Activated CD8-positive, alpha-beta T cell treated with anti-CD3 and anti-CD28 coated beads for 36 hours (primary cell): ENCODE measurements at places on chromosomes 16 and 17. TPM values are rescaled to one million over a fixed set of nuclear protein-coding genes. Genes with fewer than 3 reads are reported as not detected.

DNA sequence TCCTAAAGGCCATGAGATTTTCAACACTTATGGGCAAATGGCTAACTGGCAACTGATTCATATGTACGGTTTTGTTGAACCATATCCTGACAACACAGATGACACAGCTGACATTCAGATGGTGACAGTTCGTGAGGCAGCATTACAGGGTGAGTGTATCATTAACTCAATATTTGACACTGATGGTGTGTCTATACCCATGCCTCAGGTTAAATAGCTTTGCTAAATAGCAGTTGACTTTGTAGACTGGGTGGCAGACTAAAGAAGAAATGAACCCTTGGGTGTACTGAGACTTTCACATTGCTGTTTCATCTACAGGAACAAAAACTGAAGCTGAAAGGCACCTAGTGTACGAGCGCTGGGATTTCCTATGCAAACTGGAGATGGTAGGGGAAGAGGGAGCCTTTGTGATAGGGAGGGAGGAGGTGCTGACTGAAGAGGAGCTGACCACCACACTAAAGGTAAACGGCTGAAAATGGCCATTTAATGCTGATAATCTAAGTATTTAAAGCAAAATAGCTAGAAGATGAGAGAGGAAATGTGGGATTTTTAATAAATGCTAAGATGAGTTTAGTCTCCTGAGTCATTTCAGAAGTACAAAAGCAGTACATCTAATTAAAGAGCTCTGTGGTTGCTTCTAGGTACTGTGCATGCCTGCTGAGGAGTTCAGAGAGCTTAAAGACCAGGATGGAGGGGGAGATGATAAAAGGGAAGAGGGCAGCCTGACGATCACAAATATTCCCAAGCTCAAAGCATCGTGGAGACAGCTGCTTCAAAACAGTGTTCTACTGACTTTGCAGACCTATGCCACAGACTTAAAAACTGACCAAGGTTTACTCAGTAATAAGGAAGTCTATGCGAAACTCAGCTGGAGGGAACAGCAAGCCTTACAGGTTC lies 3.0 kb downstream of the SETD6 start:
- peaks cover 30% of the 10 kb centered on the region for H3K4me1 ChIP-seq
- peaks cover 52% of the 10 kb centered on the region for H3K36me3 ChIP-seq
- DNase-seq, result no peak

- peaks cover 23% of the 10 kb centered on the region for H3K4me1 ChIP-seq
- peak overlapping the region; percentile 94 for H3K27ac ChIP-seq
- no peaks in the 10 kb centered on the region for H3K36me3 ChIP-seq
- H3K4me3 ChIP-seq, result no peak overlapping the region
- peak; percentile 100 for DNase-seq
These were observed 2.7 kb downstream of the CETP start for GRCh38 chr16:56964243-56965148.

DNA sequence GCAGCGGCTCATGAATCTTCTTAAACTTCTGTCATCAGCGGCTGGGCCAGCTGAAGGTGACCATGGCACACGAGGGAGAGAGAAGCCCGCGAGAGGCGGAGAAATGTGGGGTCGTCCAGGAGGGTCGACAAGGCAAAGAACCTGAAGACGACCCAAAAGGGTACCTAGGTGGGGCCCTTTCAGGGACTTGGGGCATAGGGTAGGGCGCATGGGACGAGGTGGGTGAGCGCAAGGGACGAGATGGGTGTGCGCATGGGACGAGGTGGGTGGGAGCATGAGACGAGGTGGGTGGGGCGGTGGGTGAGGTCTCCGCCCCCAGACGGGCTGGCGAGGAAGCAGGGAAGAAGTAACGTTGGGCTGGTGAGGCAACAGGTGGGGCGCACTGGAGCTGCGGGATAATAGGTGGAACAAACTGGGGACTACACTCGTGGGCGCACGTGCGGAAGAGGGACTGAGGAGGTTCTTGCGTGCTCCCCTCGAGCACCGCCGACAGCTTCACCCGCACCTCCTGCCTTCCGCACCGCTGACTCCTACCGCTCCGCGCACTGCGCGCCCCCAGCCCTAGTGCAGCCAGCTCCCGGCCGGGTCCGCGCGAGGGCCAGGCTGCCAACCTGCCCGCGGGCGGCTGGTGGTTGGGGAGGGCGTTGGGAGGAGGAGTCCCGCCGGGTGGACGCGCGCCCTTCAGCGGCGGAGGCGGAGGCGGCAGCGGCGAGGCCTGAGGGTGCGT lies 23.2 kb upstream of the CRYM start:
- no peak overlapping the region for H3K27ac ChIP-seq
- H3K4me1 ChIP-seq, result peaks cover 14% of the 10 kb centered on the region
- peaks cover 44% of the 10 kb centered on the region for H3K27me3 ChIP-seq
- no peaks in the 10 kb centered on the region for H3K36me3 ChIP-seq
- H3K4me3 ChIP-seq, result peak overlapping the region; percentile 79

DNA sequence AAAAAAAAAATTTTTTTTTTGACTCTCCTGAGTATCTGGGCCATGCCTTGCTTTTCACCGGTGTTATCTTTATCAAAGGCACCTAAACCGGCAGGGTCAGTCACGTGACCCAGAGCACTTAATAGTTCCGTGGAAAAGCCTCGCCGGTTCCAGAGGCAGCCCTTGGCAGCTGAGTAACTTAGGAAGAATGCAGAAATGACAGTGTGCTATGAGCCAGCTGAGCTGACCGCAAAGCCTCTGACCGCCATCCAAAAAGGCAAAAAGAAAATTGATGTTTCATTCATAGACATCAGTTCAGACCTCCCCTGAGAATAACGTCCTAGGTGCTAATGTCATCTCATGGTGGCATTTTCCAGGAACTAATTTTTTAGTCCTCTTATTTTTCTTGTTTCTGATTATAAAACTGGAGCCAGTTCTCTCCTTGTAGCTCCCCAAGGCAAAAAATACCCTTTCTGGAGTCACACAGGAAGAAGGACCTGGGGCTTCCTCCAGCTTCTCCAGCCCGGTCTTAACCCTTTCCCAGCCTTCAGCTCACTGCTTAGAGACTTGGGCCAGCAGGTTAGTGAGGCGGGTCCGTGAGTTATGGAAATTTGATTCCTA lies 122.6 kb downstream of the SOCS1 start:
- peaks cover 58% of the 10 kb centered on the region for H3K4me1 ChIP-seq
- peaks cover 26% of the 10 kb centered on the region for H3K36me3 ChIP-seq
- H3K27ac ChIP-seq, result no peak overlapping the region
- H3K27me3 ChIP-seq, result no peaks in the 10 kb centered on the region
- DNase-seq, result no peak

DNA sequence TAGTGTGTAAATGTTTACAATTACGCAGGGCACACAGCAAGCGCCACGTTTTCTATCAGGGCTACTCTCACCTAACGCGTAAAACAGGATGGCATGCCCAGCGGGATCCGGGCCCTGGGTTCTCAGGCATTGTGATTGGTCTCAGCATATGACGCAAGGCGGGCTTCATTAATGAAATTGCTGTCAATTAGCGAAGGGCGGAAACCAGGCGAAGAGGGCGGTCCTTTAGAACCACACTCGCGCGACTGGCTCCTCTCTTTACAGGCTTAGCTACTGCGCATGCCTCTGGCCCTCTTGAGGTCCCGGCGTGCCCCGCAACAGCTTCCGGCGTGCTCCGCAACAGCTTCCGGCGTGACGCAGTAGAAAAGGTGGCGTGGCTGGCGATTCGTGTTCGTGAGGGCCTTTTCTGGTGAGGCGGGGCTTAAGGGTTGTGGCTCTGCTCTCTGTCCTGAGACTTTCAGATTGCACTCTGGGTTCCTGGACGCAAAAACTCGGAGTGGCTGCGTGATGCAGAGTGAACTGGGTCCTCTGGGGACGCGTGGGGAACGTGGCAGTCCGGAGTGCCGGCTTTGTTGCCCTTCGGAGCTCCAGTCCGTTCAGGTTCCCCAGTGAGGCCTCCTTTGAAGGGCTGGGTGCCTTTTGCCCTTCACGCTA lies 9.2 kb downstream of the OR2C1 start:
- peaks cover 11% of the 10 kb centered on the region for H3K27me3 ChIP-seq
- H3K4me3 ChIP-seq, result peak overlapping the region; percentile 80
- peaks cover 13% of the 10 kb centered on the region for H3K4me1 ChIP-seq
- H3K27ac ChIP-seq, result peak overlapping the region; percentile 93
- peaks cover 4% of the 10 kb centered on the region for H3K36me3 ChIP-seq
- peak; percentile 95 for DNase-seq

DNA sequence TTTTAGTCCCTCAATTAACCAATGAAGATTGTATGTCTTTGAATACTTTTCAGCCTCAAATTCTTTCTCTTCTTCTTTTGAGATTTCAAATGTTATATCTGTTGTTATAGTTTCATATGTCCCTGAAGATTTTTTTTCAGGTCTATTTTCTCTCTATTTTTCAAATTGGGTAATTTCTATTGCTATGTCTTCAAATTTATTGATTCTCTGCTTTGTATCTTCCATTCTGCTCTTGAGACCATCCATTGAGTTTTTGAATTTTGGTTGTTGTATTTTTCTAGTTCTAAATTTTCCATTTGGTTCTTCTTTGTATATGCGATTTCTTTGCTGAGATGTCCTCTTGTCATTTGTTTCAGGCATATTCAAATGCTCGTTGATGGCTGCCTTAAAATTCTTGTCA lies 26.7 kb downstream of the MAP2K6 start:
- no peak overlapping the region for H3K27ac ChIP-seq
- H3K4me1 ChIP-seq, result peaks cover 10% of the 10 kb centered on the region
- no peaks in the 10 kb centered on the region for H3K27me3 ChIP-seq
- DNase-seq, result no peak
- peaks cover 8% of the 10 kb centered on the region for H3K36me3 ChIP-seq

The RCVRN gene
- total RNA-seq, result not detected

The ZNF594 gene
- 8.7 TPM for total RNA-seq

The SMTNL2 gene
- total RNA-seq, result not detected
